Stimulated activated CD4-positive, alpha-beta T cell treated with anti-CD3 and anti-CD28 coated beads, Interleukin-12 subunit alpha, Interleukin-12 subunit beta, amount 100 ng/mL, for 48 hours (primary cell): ENCODE measurements at places on chromosomes 3 and 15.

- DNase-seq = no peak
These were observed 246.0 kb upstream of the NAALADL2 start for GRCh38 chr3:174613173-174613572.

- no peak for DNase-seq
These were observed 19.5 kb downstream of the AMOTL2 start for GRCh38 chr3:134354612-134355251.

DNA sequence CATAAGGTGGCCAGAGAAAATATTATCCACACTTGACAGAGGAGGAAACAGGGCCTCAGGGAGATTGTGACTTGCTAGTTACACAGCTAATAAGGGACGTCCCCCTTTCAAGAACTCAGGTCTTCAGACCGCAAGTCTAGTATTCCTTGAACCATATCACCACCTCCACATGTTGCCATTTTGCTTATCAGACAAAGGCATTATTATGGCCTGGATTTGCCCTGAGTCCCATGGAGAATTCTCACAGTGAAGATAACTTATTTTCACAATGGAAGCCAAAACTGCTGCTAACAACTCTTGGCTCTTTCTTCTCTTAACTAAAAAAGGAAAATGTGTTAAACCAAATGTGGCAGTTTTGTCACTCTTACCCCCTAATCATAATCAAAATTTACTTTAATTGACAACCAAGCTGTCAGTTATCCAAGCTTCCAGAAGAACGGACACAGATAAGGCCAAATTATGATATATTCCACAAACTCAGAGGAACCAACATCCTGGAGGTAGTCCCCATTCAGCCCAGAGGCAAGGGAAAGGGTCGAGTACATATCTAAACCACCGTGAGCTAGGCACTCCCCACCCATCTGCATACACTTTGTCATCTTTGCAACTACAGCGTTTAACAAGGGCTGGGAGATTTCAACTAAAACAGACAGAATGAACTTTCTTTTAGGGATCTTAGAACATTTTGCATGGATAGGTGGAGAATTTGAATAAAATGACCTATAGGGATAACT is 63.6 kb upstream of the THBS1 start:
- no peak for DNase-seq

DNA sequence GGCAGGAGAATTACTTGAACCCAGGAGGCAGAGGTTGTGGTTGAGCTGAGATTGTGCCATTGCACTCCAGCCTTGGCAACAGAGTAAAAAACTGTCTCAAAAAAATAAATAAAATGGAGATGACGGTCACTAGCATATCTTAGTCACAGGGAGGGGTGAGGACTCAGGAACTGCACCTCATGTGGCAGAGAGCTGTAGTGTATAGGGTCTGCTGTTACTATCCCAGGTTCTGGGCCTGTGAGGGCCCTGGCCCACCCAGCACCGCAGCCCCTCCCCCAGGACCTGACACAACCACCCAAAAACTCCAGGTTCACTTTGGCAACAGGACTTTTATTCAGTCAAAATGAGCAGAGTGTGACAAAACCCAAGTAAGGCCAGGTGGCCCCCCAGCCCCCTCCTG is 22.3 kb downstream of the RNU5B-1 start:
- no peak for DNase-seq

DNA sequence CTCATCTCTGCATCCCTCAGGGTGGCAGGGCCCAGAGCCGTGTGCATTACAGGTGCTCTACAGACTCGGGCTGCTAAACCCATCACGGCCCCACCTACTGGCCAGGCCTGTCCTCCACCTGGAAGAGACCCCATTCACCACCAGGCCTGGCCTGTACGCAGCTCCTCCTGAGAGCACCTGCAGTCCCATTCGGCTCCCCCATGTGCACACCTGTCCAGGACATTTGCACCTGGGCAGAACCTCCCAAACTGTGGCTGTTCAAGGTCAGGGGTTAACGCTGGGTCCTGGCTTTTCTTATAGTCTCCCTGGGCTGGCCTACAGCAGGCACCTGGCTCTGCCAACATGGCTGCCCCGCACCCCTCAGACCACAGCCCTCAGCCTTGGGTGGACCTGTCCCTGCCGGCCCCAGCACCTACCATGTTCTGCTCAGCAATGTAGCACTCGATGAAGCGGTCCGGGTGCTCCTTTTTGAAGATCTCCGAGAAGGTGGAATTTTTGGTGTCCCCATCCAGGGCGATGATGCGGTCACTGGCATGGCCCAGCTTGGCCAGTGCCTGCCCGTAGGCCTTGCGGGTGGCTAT is 25.7 kb downstream of the TKT start:
- DNase-seq = no peak

DNA sequence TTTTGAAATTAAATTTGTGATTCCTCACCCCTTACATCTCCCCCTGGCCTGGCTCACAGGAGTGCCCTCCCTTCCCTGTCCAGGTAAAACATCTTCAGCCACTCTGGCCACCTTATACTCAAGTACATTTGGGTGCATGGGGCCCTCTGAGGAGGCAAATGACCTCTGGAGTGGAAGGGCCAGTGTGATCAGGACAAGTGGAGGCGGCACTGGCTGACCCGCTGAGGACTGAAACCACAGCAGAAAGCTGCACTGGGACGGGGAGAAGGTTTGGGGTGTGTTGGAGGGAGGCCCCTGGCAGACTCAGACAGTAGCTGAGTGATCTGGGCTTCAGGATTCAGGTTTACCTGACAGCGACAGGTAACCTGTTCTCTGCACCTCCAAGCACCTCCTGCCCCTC is 24.2 kb downstream of the HES1 start:
- no peak for DNase-seq

GRCh38 chr15:40493089-40493840 is 22.5 kb downstream of the CHST14 start:
- peak; percentile 57 for DNase-seq

GRCh38 chr15:100835636-100836035 is 44.0 kb upstream of the ALDH1A3 start:
- DNase-seq = no peak

- DNase-seq = no peak
These were observed 155.2 kb downstream of the DNAJB8 start for GRCh38 chr3:128311441-128311844.

- DNase-seq = no peak
These were observed 25.3 kb downstream of the SEMA5B start for GRCh38 chr3:123002100-123002748.

- no peak for DNase-seq
These were observed 22.9 kb downstream of the NBEAL2 start for GRCh38 chr3:47002171-47003055.
